ENCODE measurements at places on chromosomes 5 and 9.
A peak's percentile ranks its signal among the peaks of the same experiment; 100 is the strongest.

DNA sequence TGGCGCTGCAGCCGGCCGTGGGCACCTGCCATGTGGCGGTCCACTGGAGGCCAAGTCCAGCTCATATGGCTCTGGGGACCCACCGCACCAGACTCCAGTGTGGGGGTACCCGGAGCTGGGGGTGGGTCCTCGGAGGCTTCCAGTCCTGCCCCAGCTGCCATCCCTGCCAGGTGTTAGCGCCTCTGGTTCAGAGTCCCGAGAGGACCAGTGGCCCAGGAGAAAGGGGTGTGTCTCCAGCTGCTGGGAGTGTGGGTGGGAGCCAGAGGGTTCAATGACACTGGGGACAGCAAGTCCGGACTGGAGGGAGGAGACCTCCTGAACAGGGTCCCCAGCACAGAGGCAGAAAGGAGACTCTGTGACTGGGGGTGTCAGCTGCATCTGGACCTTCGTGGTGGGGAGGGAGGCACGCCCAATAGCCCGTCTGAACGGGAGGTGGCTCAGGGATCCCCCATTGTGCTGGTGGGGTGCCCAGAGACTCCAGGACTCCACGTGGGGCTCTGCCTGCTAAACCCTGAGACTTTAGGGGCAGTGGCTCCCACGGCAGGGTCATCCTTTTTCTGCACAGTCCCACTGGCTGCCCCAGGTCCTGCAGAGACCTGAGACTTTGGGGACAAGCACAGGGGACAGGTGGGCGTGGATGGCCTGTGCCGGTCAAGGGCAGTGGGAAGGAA is 2.4 kb upstream of the AHRR start:
- no peak for DNase-seq

GRCh38 chr5:72159501-72159911 is 52.2 kb downstream of the MAP1B start:
- no peak for DNase-seq

GRCh38 chr5:146137967-146138403 is 32.6 kb upstream of the PLAC8L1 start:
- DNase-seq = no peak

DNA sequence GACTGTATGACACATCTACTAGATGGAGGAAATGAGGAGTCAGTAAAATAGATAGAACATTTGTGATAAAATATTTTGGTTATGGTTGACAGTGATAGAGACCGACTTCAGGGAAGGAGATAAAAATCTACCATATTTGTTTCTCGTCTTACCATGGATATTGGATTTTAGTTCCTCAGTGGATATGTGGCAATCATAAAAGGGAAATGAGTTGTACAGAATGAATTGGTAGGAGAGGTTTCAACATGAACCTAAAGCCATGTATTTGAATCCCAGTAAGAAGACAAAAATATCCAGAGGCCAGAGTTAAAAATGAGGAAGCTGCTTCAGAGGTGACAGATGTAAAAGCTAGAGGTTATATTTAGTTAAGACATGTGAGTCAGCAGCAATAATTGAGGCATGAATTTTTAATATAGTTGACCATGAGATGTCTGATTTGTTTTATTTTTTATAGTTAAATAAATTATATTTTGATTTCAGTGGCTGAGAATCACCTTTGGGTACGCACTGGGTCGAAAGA is 480.4 kb upstream of the TUSC1 start:
- DNase-seq = no peak

- no peak for DNase-seq
Measured at GRCh38 chr5:156407251-156407650, 80.3 kb downstream of the SGCD start.

DNA sequence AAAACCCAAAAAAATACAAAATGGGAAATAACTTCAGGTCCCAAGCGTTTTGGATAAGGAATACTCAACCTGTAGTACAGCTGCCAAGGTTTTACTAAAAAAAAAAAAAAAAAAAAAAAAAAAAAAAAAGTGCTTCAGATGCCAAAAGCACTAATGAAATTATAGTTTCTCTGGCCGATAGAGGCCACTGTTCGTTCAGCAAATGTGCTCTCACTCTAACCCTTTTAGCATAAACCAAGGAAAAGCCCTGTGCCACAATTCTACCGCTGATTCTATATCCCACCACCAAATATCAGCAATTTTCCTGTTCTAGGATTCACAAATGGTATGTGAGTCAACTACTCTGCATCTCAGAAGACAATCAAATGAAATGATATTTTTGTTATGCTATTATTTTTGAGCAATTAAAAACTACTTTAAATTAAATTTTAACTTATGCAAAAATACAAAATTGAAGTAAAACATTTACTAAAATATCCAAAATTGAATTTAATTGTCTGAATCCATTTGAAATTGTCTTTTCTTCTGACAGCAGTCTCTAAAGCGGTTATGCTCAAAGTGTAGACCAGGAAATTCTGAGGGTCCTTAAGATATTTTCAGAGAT is 79.8 kb downstream of the RICTOR start:
- peak; percentile 79 for DNase-seq

DNA sequence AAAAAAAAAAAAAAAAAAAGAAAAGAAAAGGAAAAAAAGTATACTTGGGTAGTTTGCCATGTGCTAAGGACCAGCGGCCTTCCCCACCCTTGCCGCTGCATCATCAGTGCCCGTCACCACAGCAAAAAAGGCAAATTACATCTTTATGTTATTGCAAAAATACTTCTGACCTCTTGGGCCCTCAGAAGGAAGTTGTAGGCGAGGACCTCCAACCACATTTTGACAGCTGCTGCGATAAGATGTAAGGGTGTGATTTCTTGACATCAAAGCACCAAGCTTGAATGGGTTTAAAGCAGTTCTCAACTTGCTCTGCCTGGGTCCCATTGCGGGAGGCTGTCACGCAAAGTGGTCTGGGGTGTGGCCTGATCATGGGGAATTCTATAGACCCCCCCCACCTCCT is 39.2 kb downstream of the DMRT1 start:
- DNase-seq = peak; percentile 18

DNA sequence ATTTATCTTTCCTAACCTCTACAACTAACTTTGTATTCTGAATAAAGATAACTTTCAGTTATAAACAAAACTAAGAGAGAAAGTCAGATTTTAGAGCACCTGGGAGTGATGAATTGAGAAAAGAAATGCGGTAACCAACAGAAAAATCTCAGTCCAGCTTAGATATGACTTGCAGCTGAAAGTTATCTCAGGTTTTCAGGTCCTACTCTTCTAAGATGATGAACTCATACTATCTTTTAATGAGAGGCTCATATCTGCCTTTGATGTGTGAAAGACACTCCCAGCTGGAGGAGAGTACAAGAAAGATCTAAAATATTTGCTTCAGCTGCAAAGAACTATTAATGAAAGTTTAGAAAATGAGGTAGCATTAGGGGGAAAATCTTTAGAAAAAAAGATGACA is 190.5 kb downstream of the DENND1A start:
- no peak for DNase-seq

DNA sequence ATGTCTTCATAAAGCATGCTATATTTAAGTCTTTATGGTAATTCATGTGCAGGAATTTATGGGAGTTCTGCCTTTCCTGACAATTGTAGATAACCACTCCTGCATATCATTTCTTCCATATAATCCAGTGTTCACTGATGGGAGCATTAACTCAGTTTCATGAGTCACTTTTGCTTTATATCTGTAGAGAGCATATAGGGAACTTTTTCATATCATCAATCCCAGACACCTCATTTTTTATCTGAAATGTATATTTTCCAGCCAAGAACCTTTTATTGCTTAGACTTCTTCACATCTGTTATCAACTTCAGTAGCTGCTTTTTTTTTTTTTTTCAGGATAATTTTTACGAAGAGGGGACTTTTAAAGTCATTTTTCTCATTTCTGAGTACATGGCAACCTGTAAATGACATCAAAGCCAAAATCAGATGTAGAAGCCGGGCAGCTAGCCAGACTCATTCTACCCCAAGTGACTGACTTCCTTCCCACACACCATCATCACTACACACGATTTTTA is 41.1 kb downstream of the NFX1 start:
- no peak for DNase-seq

DNA sequence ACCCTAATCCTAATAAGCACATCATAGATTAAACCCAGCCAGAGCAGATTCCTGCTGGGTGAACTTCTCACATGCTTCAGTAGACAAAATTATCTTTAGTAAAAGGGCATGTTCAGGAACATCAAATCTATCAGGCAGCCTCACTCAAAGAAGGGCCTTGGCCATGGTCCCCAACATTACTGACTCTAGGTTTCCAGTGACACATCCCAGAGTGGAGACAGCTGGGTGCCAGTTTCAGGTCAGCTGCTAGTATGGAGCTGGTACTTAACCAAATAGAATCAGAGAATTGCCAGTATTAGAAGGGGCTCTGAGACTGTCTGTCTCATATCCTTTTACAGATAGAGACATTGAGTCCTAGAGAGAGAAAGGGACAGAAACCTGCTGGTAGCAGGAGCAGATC is 44.1 kb upstream of the GALNT10 start:
- DNase-seq = no peak

DNA sequence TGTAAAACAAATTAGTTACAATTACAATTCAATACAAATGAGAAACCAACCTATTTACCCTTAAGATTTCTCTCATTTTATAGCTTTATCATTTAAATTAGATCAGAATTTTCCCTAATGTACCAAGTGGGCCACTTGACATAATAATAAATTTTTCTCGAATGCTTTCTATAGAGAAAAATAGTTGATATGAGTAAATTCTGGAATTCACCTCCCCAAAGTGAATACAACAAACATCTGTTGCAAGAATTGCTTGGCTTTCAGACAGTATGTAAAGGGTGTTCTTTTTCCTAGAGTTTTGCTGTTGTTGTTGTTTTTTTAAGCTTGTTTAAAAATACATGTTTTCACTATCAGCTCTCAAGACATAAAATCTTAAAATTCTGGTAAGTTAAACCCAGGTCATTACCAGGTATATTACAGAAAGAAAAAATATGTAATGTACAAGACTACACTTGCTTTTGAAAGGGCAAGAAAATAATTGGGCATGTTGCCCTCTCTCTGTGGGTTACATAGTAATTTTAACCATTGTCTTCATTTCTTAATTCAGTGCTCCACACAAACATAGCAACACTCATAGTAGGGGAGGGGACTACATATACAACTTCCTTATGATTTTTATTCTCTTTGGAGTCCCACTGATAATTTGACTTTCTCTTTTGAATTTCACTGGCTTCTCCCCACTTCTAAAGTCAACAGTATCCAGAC is 200.6 kb downstream of the ARL15 start:
- DNase-seq = no peak

- DNase-seq = no peak
Measured at GRCh38 chr5:124698770-124699169, 47.7 kb downstream of the ZNF608 start.

DNA sequence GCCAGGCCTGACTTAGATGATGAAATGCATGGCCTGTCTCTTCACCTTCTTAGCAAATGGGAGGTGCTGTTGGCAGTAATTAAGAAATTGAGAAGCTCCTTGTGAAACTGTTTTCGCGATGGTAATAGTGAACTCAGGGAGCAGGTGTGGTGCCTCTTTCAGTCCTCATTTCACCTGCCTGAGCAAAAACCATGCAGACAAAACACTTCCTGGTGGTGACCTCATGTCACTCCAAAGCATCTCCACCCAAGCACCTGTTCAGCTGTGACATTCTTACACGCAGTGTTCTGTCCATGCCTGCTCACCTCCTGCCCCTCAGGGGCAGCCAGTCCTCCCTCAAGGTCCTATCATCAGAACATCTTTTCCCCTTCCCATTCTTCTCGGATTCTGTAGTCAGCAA is 146.5 kb downstream of the CD180 start:
- no peak for DNase-seq

DNA sequence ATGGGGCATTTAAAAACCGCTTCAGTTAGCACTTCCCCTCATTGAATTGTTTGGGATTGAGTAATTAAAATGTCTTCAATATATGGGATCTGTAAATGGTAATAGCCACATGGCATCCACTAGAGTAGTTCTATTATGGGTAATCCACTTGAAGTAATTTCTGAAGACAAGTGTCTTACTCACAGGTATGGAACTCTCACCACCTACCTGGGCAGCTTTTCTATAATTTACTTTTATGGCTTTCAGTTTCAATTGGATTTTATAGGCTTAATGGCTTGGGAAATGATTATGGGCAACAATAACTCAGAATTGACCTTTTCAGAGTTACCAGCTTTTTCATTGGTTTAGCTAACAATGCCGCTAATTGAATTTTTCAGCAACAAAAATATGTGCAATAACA is 597.9 kb downstream of the PTPRD start:
- DNase-seq = no peak

- no peak for DNase-seq
Measured at GRCh38 chr9:9892217-9892616, 720.6 kb downstream of the PTPRD start.

GRCh38 chr9:26321935-26322334 is 570.7 kb downstream of the CAAP1 start:
- no peak for DNase-seq

GRCh38 chr5:13865312-13865711 is 79.2 kb downstream of the DNAH5 start:
- no peak for DNase-seq

DNA sequence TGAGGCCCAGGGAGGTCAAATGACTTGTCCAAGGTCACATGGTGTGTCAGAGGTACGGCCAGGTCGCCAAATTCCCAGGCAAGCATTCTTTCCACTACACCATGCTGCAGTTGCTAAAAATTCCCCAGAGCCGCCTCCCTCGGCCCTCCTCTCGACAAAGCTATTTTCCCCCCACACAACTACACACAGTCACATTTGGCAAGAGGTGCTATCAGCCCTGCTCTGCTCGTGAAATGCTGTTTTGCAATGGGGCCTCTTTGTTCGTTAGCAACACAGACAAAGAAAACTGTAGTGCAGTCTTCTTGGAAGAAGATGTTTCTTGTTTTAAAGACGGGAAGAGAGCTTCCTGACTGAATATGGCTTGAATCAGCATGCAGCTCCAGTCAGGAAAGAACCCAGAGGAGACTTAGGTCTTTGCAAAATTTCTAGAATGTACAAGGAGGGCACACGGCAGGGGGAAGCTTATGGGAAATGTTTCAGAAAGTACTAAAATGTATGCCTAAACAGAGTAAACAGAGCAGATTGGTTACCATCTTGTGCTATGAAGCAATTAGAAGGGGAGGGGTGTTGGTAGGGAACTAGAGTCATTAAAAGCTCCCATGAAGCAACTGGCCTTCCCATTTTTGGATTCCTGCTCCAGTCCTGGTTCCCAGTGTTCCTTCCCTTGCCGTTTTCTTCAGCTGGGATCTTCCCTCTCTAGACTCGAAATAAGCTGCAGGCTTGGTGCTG is 14.2 kb downstream of the SLIT3 start:
- no peak for DNase-seq

GRCh38 chr5:138180183-138180782 is 1.4 kb downstream of the KIF20A start:
- DNase-seq = peak; percentile 80

GRCh38 chr9:16445141-16445920 is 425.1 kb downstream of the BNC2 start:
- no peak for DNase-seq

GRCh38 chr5:124823380-124823779 is 76.9 kb upstream of the ZNF608 start:
- no peak for DNase-seq

- DNase-seq = no peak
Measured at GRCh38 chr5:89917112-89917511, 492.4 kb downstream of the CETN3 start.
